ENCODE measurements at places on chromosomes 5 and 9. TPM values are rescaled to one million over a fixed set of nuclear protein-coding genes. Genes with fewer than 3 reads are reported as not detected.

GRCh38 chr5:10985721-10986110, 224.7 kb upstream of the DAP start:
- no peak for DNase-seq

GRCh38 chr9:80664327-80665210, 1024.8 kb downstream of the TLE1 start:
- DNase-seq = no peak

DNA sequence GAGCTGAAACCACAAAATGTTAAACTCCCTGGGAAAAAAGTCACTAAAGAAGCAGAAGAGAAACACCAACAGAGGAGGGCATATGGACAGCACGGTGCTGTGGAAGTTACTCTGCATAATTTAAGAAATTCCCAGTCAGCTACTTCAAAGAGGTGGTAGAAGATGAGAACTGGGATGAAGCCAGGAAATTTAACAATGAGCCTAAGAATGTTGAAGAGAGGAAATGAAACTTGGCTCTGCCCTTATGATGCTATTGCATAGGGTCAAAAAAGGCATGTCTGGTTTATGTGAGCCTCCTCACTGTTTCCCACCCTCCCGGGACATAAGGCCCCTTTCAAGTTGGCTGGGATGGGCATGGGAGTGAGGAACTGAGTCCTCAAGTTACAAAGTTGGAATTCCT, 25.4 kb upstream of the SNX18 start:
- no peak for DNase-seq

- no peak for DNase-seq
These were observed 166.5 kb upstream of the PHYKPL start for GRCh38 chr5:178398901-178399700.

DNA sequence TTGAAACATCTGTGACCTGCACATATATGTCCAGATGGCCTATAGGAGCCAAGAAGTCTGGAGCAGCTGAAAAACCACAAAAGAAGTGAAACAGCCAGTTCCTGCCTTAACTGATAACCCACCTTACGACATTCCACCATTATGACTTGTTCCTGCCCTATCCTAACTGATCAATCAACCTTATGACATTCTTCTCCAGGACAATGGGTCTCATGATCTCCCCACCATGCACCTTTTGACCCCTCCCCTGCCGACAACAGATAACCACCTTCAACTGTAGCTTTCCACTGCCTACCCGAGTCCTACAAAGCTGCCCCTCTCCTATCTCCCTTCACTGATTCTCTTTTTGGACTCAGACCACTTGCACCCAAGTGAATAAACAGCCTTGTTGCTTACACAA, 233.8 kb downstream of the CCDC171 start:
- no peak for DNase-seq

- DNase-seq = no peak
These were observed 57.3 kb upstream of the DMRT1 start for GRCh38 chr9:784202-784601.

DNA sequence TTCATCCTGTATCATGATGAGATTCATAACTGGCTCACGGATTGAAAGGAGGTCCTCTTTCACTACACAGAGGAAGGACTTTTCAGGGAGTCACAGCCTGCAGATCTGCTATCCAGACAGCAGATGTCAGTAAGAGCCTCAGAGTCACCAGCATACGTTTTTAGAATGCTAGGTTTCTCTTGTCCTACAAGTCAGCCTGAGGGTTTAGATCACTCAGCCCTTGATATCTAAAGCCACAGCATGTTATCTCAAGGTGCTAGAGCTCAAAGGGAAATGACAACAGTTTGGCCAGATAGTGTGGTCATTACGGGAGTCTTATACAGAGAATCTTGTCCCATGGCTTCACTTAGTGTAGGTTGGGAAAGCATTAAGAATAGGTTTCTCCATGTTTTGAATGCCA, 30.9 kb upstream of the SLC46A2 start:
- DNase-seq = no peak

- DNase-seq = no peak
These were observed 61.5 kb upstream of the DMAC1 start for GRCh38 chr9:7861086-7861485.

DNA sequence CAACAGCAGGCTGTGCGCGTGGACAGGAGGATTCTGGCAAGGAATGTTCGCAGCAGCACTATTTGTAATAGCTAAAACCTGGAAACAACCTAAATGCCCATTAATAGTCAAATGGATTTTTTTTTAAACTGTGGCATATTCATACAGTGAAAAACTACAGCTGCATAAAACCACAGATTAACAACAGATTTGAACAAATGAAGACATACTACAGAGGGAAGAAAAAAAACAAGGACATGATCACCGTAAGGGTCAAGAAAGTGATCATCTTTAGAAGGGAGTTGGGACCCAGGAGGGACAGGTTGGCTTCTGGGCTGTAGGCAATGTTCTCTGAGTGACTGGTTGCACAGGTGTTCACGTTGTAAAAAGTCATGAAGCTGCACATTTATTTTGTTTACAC, 1.2 kb upstream of the TMOD1 start:
- DNase-seq = no peak

DNA sequence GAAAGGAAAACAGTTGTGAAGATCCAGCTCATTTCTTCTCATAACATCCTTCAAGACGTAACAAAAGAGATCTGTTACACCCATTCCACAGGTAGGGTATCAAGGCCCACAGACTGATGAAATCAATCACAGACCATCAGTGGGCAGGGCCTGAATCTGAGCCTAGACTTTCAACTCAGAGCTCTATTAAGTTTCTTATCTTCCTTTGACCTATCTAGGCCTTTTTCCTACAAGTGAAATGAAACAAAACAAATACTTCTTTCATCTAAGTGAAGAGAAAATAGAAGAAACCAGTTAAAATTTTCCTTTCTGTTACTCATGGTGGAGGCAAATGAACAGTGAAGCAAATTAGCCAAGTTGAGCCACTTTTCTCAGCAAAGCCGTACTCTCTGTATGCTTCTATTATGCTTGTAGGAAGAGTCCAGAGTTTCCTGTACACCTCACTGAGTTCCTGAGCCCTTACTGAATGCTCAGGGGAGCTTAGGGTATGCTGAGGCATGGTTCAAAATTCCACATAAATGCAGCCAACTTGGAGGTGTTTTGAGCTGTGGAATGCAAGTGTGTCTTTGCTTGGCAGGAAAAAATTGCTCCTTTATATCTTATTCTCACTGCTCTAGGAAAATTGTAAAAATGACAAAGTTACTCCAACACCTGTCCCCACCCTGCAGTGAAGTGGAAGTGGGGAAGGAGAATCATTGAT, 91.9 kb downstream of the FEM1C start:
- DNase-seq = no peak

- no peak for DNase-seq
These were observed 178.9 kb upstream of the TUSC1 start for GRCh38 chr9:25857147-25857546.

- no peak for DNase-seq
These were observed 126.7 kb downstream of the MACROH2A1 start for GRCh38 chr5:135272311-135272805.

- DNase-seq = no peak
These were observed 46.5 kb downstream of the MRPS27 start for GRCh38 chr5:72273547-72273946.

- DNase-seq = no peak
These were observed 26.8 kb upstream of the GABRP start for GRCh38 chr5:170756691-170757090.

EIF4E1B gene
- not detected for total RNA-seq
